ENCODE measurements at places on chromosomes 1 and 21. TPM values are rescaled to one million over a fixed set of nuclear protein-coding genes. Genes with fewer than 3 reads are reported as not detected.

Gene CAMK1G
- 7.3 TPM for total RNA-seq

Gene HSD11B1
- total RNA-seq: 0.72 TPM

GRCh38 chr1:221858818-221859611 lies 117.1 kb upstream of the DUSP10 start:
- DNase-seq: peak; percentile 94

- DNase-seq: no peak
Observed at GRCh38 chr1:155858800-155859233, 550 bp upstream of the SYT11 start.

- DNase-seq: peak; percentile 73
Observed at GRCh38 chr1:28751315-28752060, 14.7 kb downstream of the YTHDF2 start.

- no peak for DNase-seq
Observed at GRCh38 chr1:231518485-231519034, 9.9 kb upstream of the TSNAX start.

- DNase-seq: peak; percentile 60
Observed at GRCh38 chr1:234601301-234602017, 8.5 kb downstream of the IRF2BP2 start.

DNA sequence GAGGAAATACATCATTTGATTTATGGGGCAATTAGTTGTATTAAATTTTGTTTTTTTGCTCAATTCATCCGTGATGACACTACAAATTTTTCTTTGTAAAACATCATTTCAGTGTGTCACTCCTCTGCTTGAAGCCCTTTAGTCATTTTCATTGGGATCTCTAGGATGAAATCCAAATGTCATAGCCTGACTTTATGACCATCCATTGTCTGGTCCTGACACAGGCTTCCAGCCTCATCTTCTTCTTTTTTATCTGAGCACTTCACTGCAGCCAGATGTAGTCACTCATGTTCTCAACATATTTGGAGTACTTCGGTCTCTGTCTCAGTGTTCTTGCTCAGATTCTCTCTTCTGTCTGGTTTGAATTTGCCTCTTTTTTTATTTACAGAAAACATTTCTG lies 173.1 kb downstream of the HMCN1 start:
- no peak for DNase-seq

GRCh38 chr1:43861337-43861736 lies 72.3 kb upstream of the ARTN start:
- no peak for DNase-seq

- peak; percentile 57 for DNase-seq
Observed at GRCh38 chr1:244896550-244896949, 32.2 kb upstream of the HNRNPU start.

DNA sequence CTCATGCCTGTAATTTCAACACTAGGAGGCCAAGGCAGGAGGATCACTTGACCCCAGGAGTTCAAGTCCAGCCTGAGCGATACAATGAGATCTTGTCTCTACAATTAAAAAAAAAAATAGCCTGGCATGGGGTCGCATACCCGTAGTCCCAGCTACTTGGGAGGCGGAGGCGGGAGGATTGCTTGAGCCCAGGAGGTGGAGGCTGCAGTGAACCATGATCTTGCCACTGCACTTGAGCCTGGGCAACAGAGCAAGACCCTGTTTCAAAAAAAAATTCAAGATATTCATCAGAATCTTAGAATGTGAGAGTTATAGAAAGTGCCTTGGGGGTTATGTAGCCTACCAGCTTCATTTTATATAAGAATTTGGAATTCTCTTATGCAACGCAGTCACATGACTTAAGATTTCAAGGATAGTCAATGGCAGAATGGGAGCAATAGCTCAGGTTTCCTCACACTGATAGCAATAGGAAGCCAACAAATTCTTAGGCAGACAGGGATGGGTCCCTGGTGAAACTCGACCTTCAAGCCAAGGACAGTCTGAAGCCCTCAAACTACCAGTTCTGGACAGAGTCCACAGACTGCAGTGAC lies 462.5 kb downstream of the SETD4 start:
- DNase-seq: no peak

DNA sequence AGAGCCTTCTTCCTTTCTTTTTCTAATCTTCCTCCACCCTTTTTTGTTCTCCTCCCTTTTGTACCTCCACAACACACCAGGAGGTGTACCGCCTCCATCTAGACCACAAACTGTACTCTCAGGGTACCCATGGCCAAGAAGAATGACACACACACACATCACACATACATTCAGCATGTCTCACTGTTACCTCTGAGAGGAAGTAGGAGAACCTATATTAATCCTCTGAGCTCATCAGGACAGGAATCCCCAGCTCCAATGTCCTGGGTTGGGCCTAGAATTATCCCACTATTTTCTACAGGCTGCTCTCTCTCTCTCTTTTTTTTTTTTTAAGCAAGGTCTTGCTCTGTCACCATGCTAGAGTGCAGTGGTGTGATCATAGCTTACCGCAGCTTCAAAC lies 36.7 kb downstream of the ATP2B4 start:
- peak; percentile 94 for DNase-seq

- peak; percentile 46 for DNase-seq
Observed at GRCh38 chr1:174713796-174714195, 266.0 kb downstream of the GPR52 start.

GRCh38 chr1:180156631-180157091 lies 2.0 kb downstream of the QSOX1 start:
- DNase-seq: peak; percentile 39

DNA sequence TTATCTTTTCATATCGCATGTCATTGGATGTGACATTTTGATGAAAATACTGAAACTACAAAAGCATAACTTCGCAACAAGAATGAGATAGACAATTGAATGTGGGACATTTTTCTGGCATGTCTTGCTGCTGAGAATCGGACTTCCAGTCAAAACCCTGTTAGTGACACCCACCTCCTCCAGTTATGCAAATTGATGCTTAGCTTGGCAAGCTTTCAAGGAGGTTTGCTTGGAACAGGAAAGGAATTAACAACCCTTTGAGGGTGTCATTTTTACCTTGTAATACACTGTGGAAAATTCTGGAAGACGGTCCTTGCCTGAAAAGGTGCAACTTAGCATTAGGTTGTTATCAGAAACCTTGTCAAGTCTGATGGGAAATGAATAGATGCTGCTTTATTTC lies 38.8 kb upstream of the FAM3B start:
- no peak for DNase-seq
